ENCODE measurements at places on chromosomes 3 and 15.

GRCh38 chr15:75200765-75201615 lies 692 bp upstream of the C15orf39 start:
- peak; percentile 69 for DNase-seq

DNA sequence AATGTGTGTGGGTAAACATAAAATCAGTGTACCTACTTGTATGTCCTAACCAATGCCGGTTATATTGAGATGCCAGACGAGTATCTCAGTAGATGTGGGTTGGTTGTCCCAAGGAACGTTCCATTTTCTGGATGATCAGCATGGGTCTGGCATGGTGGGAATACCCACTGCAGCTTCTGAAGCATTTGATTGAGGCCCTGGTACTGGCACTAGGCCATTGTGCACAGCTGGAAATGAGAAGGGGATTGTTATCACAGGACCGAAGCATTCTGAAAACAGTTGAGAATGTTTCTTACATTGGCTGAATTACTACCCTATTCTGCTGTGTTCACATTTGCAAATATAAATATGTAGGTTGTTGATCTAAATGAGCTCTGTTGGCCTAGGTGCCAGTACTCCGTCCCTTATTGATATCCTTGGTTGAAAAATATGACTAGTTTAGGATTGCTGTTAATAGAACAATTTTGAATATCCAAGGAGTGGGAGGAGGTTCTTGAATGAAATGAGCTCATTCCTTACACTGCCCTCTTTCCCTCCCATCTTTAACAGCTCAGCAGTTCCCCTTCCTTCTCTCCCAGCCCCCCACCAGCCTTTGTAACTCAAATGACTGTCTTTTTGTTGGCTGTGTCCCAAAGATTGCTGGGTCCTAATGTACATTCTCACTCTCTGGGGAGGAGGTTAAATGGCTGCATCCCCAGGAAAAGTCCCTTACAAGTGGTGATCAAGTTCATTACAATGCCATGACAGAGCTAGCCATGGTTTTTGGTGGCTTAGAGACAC lies 293.3 kb upstream of the TPM1 start:
- DNase-seq: no peak

GRCh38 chr15:82535566-82536408 lies 4.5 kb downstream of the RPS17 start:
- DNase-seq: no peak

DNA sequence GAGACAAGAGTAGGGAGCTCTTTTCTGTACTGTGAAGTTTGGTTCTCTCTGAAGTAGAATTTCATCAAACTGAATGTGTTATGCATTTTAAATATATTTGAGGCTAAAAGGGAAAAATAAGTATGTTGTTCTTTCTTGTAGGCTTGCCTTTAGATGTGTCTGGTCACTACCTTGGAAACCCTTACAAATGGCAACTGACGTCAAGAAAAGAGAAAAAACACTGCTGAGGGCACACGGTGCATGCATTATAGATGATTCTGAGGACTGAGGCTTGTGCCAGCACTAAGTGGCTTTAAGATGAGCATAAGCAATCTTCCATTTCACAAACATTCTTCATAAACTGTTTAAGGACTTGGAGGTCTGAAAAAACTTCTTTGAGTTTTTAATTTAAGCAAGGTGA lies 31.1 kb upstream of the ACTL6A start:
- no peak for DNase-seq

- DNase-seq: no peak
These were observed 194.4 kb downstream of the KBTBD8 start for GRCh38 chr3:67192466-67192865.

- no peak for DNase-seq
These were observed 29.9 kb downstream of the CLDN11 start for GRCh38 chr3:170448584-170448983.

Measured in H1 (cell line).